T-helper 2 cell (primary cell): ENCODE measurements at places on chromosomes 1 and 21.

- no peak for DNase-seq
Observed at GRCh38 chr1:63322114-63322943, at the start of gene FOXD3. FOXD3 (plus strand) TSS chr1:63322567; CDS start chr1:63323059, 492 bp downstream.

DNA sequence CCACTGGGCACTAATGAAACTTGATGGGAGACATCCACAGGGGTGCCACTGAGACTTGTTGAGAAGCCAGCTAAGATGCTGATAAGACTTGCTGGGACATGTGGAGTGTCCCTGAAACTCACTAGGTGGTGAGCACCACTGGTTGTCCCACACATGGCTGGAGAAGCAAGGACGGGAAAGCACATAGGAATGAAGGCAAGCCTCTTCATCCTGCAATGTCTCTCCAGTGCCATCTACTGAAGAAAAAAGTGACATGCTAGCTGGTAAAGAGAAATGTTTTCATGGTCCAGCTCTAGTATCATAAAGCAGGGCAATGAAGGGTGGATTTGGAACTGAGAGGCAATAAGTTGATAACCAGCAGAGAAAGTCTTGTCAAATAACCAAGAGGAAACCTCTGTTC lies 283.0 kb downstream of the PAPPA2 start:
- DNase-seq = no peak

- no peak for DNase-seq
Observed at GRCh38 chr1:99963041-99963795, 6.6 kb upstream of the SLC35A3 start.

GRCh38 chr1:11649237-11649623 lies 5.0 kb downstream of the FBXO2 start:
- DNase-seq = no peak
